ENCODE measurements at places on chromosomes 1 and 21.

DNA sequence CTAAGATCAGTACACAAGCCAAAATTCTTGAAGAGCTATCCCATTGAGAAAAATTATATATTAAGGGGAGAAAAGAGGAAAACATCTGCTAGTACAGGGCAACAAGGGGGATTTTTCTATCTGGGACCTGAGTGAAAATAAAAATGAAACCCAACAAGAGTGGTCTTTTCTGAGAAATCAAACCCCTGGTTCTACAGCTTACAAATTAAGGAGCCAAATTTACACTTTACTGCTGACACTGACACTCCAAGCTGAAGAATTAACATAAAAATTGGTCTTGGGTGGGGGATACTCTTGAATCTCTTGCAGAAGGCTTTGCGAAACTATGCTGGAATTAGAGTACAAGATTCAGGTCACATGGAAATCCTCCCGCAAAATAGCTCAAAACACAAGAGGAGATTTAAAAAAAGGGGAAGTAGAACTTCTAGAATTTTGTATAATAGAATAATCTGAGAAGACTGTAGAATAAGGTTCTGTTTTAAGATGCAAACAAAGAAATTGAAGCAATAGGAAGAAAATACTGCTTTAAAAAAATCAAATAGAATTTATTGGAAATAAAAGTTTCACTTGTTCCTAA lies 32.1 kb upstream of the HSPA13 start:
- no peak for DNase-seq

- no peak for DNase-seq
Measured at GRCh38 chr1:205878026-205878425, 28.1 kb upstream of the PM20D1 start.

- no peak for DNase-seq
Measured at GRCh38 chr1:52867087-52867863, 24.7 kb downstream of the ZYG11A start.

DNA sequence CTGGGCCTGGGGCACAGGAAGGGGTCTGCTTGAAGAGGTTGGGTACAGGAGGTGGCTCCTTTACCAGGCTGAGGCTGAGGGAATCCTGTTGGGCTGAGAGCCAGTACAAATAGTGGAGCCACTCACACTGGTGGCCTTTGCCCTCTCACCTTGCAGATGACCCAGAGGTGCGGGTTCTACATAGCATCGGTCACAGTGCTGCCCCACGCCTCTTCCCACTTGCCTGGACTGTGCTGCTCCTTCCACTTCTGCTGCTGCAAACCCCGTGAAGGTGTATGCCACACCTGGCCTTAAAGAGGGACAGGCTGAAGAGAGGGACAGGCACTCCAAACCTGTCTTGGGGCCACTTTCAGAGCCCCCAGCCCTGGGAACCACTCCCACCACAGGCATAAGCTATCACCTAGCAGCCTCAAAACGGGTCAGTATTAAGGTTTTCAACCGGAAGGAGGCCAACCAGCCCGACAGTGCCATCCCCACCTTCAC lies 1.8 kb upstream of the SLC50A1 start:
- DNase-seq: no peak

GRCh38 chr1:25673456-25673855 lies 56.9 kb downstream of the MAN1C1 start:
- no peak for DNase-seq

- DNase-seq: no peak
Measured at GRCh38 chr1:165826565-165827267, 698 bp upstream of the UCK2 start.

- no peak for DNase-seq
Measured at GRCh38 chr1:80444171-80444570, 1356.6 kb upstream of the ADGRL2 start.

- no peak for DNase-seq
Measured at GRCh38 chr1:62358665-62359373, 39.6 kb upstream of the KANK4 start.

GRCh38 chr1:85991261-85991660 lies 165.3 kb downstream of the COL24A1 start:
- DNase-seq: no peak

GRCh38 chr1:36273024-36273423 lies 33.1 kb upstream of the SH3D21 start:
- DNase-seq: no peak

DNA sequence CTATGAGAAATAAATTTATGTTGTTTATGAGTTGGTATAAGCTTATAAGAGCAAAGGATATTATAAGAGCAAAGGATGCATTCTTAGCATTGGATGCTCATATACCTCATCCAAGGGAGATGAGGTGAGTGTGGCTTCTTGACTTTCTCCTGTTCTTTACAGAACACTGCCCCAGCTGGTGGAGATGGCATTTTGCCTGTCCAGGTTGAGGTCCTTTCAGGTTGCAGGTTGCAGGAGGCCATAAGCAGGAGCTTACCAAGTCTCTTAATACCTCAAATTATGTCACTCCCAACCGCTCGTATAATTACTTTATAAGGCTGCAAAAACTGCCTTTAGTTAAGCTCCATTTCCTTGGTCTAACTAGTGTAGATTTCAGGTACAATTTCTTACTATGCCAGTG lies 66.7 kb downstream of the RPE65 start:
- no peak for DNase-seq

DNA sequence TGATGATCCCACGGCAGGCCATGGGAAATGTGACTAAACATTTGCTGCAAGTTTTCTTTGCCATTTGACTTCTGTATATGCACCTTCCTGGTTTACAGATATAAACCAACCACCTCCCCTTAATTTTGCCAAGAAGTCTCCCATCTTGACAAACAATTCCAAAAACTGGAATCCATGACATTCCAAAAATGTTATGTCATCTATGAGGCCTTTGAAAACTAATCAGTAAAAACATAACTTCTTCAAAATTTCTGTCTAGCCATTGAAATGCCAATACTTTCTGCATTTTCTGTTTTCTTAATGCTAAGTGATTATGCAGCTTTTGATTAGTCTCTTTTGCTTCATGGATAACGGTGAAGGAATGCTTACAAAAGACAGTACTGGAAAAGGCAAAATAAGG lies 84.1 kb downstream of the LYST start:
- no peak for DNase-seq

- DNase-seq: no peak
Measured at GRCh38 chr1:63674238-63674864, 81.1 kb downstream of the PGM1 start.

GRCh38 chr1:209231476-209232156 lies 351.9 kb upstream of the CAMK1G start:
- DNase-seq: no peak

DNA sequence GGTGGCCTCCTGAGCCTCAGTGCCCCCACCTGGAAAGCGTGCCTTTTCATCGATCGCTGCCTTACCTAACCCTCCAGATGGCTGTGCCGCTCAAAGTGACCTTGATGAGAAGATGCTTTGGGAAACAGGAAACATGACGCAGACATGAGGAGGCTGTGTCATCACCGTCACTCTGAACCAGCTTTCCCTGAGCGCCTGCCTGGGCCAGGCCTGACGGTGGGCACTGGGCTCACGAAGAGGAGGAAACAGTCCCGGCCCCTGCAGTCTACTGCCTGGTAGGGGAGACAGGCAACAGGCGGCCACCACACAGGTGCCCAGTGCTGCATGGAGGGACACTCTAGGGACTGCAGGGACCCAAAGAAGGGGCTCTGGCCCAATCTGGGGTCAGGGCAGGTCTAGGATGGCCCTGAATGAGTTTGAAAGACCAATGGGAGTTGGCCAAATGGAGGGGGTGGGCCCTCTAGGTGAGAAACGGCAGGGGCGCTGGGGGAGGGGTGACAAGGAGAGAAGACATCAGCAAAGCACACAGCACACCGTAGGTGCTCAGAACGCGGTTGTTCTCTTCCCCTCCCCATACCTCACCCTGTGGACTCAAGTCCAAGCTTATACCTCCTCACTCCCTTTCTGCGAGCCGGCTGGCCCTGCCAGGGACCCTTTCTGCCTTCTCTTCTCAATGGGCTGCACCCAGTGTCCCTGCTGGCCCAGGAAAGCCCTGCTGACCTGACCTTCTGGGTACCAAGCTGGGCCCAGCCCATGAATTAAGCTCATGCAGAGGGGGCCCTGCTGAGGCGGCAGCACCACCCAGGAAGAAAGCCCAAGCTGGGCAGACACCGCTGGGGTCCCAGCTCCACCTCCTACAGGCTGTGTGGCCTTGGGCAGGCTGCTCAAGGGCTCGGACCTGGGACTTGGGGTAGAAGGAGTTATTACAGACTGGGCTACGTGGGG lies 44.9 kb downstream of the GLIS1 start:
- DNase-seq: no peak

DNA sequence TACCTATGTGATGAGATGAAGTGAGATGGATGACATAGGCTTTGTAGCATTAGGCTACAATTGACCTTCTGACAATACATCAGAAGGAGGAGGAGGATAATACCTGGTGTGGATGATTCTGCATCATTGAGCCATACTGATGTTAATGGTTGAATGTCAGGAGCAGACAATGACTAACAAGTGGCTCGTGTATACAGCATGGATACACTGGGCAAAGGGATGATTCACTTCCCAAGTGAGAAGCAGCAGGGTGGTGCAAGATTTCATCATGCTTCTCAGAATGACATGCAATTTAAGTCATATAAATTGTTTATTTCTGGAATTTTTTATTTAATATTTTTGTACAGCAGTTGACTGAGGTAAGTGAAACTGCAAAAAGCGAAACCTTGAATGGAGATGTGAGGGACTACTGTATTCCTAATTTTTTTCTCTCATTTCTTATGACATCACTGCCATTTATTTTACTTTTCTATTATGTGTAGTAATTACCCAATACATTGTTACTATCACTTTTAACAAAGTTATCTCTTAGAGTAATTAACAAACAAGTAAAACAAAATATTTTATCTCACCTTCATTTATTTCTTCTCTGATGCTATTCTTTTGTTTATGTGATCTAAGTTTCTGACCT lies 34.4 kb upstream of the COP1 start:
- DNase-seq: no peak

DNA sequence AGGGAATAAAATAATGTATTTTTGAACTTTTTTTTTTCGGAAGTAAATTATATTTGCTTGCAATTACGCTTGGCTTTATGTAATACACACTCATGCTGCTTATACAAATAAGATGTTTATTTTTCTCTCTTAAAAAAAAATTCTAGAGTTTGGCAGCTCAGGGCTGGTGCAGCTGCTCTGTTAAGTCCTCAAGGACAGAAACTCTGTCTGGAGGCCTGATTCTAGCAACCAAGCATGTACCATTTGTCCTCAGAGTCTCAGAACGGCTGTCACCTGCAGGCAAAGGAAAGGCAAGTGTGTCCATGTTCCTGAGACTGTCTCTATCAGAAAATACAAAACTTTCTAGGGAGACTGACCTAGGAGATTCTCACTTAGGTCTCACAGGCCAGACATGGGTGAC lies 23.2 kb upstream of the CLDN17 start:
- DNase-seq: no peak

- no peak for DNase-seq
Measured at GRCh38 chr1:87224201-87224600, 104.5 kb upstream of the LMO4 start.

DNA sequence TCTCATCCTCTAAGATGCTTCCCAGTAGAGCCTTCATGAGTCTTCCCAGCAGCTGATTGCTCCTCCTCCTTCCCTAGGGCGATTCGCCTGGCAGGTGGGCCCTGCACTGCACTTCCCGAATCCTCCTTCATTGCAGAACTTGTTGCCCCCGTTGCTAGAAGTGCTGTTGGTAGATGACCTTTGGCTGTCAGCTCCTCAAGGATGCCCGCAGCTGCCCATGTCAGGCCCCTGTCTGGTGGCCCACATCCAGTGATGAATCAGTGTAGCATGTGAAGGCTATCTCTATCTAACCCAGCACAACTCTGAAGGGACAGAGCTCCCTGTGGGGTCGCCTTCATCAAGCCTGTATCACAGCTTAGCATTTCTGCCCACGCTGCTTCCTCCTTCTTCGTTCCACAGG lies 52.1 kb upstream of the F3 start:
- DNase-seq: no peak
